Left cardiac atrium (tissue), 4 donors: ENCODE measurements at places on chromosomes 16 and 17. TPM values are rescaled to one million over a fixed set of nuclear protein-coding genes. Genes with fewer than 3 reads are reported as not detected.

GRCh38 chr16:369866-370436 is 387 bp downstream of the MRPL28 start:
- no peak for DNase-seq

- no peak for DNase-seq
Observed at GRCh38 chr16:72972878-72973571, 74.9 kb downstream of the ZFHX3 start.

GRCh38 chr17:5237541-5238016 is 2.9 kb upstream of the SCIMP start:
- DNase-seq, result peak; percentile 48

DNA sequence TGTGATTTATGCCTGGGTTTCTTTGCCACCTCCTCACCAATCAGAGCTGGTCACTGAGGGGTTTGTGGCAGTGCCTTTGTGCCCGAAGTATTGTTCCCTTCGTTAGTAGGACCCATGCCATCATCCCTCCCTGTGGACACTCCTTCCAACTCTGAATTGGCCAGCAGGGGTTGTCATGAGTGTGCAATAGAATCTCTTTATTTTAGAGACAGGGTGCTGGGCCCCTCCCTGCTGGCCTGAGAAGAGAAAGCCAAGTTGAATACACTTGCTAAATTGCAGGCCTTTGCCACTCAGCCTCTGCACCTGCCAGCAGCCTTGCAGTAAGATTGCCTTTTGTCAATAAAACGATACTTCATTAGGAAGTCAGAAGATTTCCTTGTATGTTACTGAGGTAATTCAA is 40.7 kb upstream of the SLC12A3 start:
- DNase-seq, result no peak

DNA sequence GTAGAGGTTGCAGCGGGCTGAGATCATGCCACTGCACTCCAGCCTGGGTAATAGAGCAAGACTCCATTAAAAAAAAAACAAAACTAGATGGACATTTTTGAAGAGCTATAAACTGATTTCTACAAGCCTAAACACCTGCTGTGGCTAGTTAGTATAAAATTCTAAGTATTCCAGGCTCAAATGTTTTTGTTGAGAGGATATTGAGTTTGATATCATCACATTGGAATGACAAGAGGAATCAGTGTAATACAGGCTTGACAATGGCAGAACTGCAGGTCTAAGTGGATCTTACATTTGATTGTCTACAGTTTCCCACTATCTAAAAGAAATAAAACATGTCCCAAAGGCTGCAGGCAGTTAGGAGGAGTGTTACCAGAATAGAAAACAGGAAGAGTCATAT is 23.9 kb upstream of the DLX3 start:
- DNase-seq, result no peak

DNA sequence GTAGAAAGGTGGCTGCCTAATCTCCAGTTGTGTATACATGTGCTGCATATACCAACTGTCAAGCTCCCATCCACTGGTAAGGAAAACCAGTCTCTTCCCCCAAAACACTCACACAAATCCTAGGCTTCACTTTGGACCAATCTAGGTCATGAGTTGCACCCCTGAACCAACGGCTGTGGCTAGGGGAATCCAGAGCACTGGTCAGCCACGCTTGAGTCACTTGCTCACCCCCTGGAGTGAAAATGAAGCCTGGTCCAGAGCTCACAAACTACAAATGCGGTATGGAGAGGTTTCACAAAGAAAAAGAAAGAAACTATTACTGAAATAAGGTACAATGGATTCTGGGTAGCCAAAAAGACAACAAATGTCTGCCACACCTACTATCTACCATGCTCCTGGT is 66.1 kb upstream of the NLK start:
- no peak for DNase-seq

The TPSG1 gene
- 0.21 TPM for total RNA-seq

The ASGR1 gene
- 0.68 TPM for total RNA-seq

The C1QTNF1 gene
- 765 TPM for total RNA-seq
